ENCODE measurements at places on chromosomes 4 and X.

DNA sequence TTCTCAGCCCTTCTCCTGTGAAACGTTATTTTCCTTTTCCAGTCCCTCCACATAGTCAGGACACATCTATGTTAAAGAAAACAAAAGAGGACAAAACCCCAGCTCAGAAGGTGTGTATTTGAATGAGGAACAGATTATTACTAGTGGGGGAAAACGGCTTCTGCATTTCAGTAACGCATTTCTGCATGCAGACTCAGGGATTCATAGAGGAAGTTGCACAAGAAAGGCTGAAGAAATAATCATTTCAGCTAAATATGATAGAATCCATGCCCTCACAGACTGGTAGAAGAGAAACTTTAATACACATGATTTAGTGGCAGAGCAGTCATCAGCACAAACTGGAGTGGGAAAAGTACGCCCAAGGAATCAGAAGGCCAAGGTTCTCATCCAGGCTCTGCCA, 270.8 kb upstream of the FGF13 start:
- DNase-seq, result no peak

GRCh38 chrX:132786217-132786616, 172.2 kb downstream of the HS6ST2 start:
- DNase-seq, result no peak

- no peak for DNase-seq
Measured at GRCh38 chr4:39609454-39609931, 29.2 kb downstream of the SMIM14 start.

DNA sequence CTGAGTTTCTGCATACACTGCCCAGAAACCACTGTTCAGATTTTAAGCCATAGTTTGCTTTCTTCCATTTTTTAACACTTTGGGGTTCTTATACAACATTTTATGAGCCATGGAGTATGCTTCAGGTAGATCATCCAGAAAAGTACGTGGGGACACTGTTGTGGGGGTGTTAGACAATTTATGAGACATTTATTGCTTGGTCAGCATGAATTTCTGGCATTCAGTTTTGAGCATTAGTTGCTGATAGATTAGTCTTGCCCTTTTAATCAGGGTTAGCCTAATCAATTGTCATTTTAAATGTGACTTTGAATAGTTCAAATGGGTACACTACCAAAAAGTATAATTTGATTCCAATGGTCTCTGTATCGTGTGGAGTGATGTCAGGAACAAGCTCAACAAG, 434.9 kb downstream of the GPM6A start:
- no peak for DNase-seq

GRCh38 chr4:89653012-89653411, 183.9 kb downstream of the SNCA start:
- no peak for DNase-seq

- DNase-seq, result no peak
Measured at GRCh38 chr4:8541981-8542715, 38.0 kb upstream of the GPR78 start.

- no peak for DNase-seq
Measured at GRCh38 chr4:7723625-7724024, 216.0 kb downstream of the AFAP1 start.

DNA sequence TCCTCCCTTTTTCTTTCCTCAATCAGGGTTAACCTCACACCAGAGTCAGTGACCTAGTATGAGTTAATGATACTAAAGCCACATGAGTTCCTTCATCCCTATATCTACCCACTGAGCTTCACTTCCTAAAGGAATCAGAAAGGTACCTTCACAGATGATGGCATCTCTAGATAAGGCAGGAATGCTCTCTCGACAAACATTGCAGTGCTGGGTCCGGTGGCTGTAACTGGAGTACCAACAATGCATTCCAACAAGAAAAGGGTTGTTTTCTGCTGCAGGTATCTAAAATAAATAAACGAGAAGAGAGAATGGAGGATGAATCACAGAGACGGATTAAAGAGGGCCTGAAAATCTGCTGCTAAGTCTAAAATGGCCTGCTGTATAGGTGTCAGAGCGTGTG, 66.7 kb downstream of the DGKK start:
- DNase-seq, result no peak

DNA sequence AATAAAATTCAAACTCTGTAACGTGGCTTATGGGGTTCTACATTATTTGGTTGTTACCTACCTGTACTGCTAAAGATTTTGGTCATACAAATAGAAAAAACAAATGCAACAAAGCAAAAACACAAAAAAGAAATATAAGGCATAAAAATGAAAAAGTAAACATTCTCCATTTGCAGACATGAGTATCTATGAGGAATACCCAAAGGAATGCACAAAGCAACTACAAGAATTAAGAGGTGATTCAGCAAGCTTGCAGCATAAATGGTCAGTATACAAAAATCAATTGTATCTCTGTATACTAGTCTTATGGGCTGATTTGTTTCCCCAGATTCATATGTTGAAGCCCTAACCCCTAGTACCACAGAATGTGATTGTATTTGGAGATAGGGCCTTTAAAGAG, 3.6 kb upstream of the PDE5A start:
- DNase-seq, result peak; percentile 39

GRCh38 chrX:53445977-53446376, 11.8 kb upstream of the HSD17B10 start:
- DNase-seq, result peak; percentile 50

- no peak for DNase-seq
Measured at GRCh38 chrX:118824173-118824730, 628 bp downstream of the ZCCHC12 start.

GRCh38 chr4:80229590-80229989, 32.3 kb downstream of the PRDM8 start:
- DNase-seq, result no peak
